Hepatic stellate cell (primary cell): ENCODE measurements at places on chromosomes 12 and 14.
A peak's percentile ranks its signal among the peaks of the same experiment; 100 is the strongest.

DNA sequence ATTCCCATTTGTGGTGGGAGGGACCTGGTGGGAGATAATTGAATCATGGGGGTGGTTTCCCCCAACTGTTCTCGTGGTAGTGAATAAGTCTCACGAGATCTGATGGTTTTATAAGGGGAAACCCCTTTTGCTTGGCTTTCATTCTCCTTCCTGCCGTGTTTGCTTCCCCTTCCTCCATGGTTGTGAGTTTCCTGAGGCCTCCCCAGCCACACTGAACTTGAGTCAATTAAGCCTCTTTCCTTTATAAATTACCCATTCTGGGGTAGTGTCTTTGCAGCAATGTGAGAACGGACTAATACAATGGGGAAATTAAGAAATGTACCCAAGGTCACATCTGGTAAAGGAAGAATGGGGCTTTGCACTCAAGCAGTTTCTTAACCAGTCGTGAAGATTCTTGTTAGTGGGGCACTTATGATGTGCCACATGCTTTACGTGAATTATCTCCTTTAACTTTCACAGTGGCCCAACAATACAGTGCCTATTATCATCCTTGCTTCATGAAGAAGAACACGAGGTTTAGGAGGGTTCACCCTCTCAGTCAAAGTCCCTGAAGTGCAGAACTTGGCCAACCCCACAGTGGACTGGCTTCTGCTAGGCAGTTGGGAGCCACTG, 234.3 kb downstream of the EFCAB11 start:
- DNase-seq, result no peak

- DNase-seq, result no peak
Observed at GRCh38 chr12:2541631-2542204, 253.1 kb upstream of the FKBP4 start.

DNA sequence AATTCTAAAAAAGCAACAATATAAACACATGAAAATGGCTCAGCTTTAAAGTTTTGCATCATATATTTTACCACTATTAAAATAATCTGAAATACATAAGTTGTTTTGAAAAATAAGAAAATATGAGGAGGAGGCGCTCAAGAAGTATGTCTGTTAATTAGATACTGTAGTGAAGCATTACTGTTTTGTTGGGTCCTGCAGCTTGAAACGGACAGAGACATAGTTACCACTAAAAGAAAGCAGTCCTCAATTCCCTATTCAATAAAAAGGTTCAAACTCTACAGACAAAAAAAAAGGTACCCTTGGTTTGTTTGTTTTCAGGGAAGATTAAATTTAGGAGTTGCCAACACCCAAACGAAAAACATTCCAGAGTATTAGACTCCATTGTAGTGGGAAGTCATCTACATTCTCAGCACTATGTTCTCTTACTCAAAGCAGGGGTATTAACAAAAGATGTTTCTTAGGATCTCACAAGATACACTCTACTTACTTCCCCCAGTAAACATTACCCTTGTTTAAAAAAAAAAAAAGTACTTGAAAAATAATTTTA, 3.0 kb downstream of the PAWR start:
- no peak for DNase-seq

- no peak for DNase-seq
Observed at GRCh38 chr14:94665544-94665943, 53.4 kb downstream of the SERPINA3 start.

DNA sequence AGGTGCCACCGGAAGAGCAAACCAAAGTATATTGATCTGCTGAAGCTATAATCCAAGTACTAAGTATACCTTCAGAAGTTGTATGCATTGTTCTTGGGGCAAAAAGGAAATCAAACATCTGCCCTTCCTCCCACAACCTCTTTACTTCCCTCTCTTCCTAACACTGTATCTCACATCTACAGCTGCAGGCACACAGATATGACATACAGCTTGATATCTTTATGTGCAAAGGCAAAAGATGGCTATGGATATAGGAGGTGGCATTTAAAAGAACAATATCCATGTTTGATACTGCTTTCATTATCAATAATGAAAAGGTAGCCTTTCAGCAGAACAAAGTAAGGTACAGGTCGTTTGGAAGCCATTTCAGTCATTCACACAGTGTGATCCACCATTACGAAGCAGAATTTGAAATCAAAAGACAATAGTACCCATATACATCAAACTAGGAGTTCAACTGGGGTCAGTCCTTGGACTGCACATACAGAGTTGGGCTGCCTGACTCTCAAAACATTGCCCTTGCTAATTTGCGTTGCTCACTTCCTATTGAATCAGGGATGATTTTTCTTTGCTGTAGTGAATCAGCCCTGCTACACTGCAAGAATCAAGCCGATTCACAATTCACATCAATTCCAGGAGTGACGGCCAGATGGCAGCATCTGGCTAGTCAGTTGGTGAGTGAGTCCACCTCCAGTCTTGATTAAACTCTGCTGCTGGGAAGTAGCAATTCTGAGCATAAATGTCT, 8.9 kb downstream of the ANG start:
- DNase-seq, result peak; percentile 71

DNA sequence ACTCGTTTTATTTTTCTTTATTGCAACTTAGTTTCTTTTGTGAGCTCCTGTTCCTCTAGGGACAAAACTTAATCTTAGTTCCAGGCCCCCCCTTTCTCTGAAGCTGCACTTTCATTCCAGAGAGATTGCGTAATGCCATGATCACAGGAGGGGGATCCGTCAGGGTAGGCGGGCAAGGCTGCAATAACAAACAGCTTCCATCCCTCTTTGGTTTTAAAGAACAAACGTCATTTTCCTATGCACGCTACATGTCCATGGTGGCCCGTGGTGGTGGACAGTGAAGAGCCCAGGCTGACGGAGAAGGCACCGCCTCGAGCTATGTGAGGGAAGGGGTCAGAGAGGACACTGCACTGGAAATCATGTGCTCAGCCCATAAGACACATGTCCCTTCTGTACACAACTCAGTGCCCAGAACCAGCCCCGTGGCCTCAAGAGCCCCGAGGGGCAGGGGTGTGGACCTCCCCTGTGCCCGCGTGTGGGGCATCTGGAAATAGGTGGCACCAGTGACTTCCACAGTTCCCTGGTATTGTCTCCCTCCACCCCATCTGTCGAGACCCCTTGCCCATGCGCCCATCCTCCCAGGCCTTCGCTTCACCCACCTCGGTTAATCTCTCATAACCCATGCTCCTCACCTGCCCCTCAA, 161.4 kb downstream of the ADGRD1 start:
- no peak for DNase-seq

GRCh38 chr12:39780411-39780912, 160.9 kb upstream of the ABCD2 start:
- DNase-seq, result no peak

GRCh38 chr12:79016181-79016580, 151.6 kb downstream of the SYT1 start:
- no peak for DNase-seq

DNA sequence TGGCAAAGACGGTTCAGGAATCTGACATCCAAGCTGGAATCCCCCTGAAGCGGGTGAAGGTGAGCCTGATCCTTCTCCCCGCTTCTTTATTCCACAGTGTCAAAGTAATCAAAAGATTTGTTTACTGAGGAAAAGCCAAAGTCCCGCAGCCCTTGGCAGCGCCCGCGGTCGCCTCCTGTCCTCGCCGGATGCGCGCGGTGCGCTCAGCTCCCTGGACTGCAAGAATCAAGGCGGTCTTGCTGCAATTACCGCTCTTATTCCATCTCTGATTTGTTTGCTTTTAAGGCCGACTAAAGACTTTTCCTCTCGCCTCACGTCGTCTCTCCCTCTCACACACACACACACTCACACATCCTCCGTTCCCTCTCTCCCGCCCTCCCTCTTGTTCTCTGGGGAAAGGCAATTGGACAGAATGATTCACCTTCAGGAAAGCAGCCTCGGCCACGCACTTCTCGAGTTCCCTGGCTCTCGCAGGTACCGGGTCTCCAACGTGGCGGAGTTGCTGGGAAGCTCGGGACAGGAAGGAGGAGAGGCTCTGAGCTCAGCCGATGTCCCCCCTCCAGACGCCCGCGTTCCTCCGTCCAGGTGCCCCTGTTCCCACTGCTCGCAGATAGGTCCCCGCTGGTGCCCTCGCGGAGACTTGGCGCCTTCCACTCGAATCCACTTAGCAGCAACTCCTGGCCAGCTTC, 68.6 kb upstream of the USP15 start:
- DNase-seq, result peak; percentile 11

- no peak for DNase-seq
Observed at GRCh38 chr12:24025153-24025798, 75.8 kb upstream of the SOX5 start.

GRCh38 chr12:27863839-27864238, 83.8 kb upstream of the MANSC4 start:
- no peak for DNase-seq

DNA sequence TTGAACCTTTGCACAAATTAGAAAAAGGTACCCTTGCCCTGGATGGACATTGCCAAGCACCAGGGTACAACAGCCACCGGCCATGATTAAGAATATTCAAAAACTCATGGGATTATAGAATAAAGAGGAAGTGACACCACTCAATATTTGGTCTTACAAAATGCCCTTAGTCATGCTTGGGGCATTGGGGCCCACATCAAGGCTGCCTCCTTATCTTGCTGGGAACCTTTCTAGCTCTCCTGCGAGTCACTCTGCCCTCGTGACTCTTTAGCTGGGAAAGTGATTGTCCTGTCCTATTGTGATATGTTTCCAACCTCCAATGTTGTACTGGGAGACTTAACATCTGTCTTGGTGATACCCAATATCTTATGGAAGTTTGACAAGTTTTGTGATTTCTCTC, 57.8 kb downstream of the GTF2A1 start:
- no peak for DNase-seq

DNA sequence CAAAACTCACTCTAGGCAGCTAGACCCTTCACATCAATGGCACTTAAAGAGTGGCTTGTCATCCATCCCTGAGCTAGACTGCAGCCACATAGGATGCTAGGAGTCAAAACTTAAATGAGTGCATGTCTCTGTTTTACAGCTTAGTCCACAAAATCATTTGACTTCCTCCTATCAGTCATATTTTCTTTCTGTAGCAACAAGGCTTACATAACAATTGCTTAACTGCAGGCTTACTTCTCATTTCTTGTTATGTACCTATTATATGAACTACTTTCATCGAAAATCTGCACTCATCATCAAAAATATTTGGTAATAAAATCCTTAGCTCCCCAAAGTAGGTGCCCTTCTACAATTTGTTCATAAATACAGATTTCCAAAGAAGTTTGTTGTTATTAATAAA, 30.1 kb downstream of the CLEC1A start:
- DNase-seq, result no peak

- DNase-seq, result no peak
Observed at GRCh38 chr12:120719496-120720233, 6.0 kb upstream of the ACADS start.

DNA sequence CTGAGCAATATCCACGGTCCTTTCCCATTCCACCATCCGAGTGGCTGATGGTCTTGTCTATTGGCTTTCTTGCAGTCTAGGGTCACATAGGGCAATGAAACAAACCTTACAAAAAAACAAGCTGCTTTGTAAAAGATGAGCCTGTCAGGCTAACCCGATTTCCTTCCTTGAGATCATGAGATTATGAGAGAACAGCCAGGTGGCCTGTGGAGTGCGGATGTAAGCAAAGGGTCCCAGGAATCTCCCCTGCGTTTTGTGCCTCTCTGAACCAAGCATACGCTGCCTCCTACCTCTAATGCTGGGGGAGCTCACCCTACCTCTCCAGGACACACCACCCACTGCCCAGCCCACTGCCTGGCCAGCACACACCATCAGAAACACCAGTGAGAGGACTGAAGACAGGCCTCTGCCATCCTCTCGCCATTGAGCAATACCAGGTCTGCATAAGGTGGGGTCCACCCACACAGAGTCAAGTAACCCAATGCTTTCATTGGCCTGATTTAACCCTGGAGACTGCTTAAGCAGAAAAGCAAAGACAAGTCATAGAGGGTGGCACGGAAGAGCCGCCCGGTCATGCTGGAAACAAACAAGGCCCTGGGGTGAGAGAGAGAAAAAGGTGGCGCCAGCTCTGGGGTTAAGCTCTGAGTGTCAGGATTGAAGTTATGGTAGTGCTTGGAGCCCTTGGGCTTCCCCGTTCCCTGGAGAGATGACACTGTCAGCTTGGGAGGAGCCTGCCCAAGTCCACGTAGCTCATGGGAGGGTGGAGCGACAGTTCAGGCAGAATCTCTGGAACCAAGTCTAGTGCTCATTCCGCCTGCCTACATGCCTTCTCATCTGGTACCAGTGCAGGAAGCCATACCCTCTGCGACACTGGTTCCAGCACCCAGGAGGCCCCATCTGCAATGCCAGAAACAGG, 46.6 kb downstream of the CALM1 start:
- DNase-seq, result no peak

GRCh38 chr12:48774516-48774915, 14.4 kb downstream of the ADCY6 start:
- no peak for DNase-seq

DNA sequence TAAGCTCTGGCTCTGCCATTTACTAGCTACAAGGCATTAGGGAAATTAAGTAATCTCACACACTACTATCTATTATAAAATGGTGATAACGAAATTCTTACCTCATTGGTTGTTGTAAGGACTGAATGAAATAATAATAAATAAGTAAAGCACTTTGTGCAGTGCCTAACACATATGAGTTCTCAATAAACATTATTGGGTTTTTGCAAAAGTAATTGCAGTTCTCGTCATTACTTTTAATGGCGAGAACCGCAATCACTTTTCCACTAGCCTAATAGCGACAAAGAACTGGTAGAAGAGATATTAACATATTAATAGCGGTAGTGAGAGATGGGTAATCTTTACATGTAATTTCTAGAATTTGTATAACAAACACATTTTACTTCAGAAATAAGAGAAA, 9.2 kb downstream of the KRT77 start:
- DNase-seq, result no peak

DNA sequence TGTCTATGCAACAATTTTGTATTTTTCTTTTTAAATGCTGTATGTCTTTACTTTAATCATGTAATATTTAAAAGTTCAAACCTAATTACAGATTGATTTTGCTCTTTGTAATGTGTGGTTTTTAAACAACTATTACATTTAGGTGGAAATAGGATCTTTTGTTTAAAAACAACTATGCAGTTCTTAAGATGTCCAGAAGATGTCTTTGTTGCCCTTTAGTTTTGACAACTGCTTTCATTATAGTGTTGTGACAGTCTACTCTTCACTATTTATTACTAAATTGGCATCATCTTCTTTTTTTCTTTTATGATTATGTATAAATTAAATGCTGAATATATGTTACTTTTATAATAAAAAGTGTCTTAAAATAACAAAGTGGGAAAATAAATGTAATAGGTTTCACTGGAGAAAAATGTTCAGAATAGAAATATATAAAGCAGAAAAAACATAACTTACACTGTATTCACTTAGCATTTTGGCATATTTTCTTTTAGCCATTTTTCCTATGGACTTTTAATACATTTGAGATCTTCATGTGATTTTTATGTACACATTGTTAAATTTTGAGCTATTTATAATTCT, 27.1 kb upstream of the PCNX4 start:
- DNase-seq, result peak; percentile 4

GRCh38 chr12:93230326-93230720, 147.4 kb upstream of the NUDT4 start:
- DNase-seq, result no peak
